ENCODE measurements at places on chromosomes 3 and 15.
A peak's percentile ranks its signal among the peaks of the same experiment; 100 is the strongest.

- no peak for DNase-seq
Measured at GRCh38 chr3:122091602-122092295, 36.6 kb downstream of the CD86 start.

- DNase-seq = no peak
Measured at GRCh38 chr3:31960793-31961431, 20.1 kb downstream of the OSBPL10 start.

- DNase-seq = no peak
Measured at GRCh38 chr15:69568173-69569009, 115.8 kb downstream of the RPLP1 start.

- DNase-seq = no peak
Measured at GRCh38 chr3:13120928-13121552, 47.8 kb upstream of the IQSEC1 start.

GRCh38 chr3:127221037-127221436 lies 28.1 kb downstream of the PRR23E start:
- DNase-seq = no peak

GRCh38 chr15:52651868-52652267 lies 27.3 kb downstream of the ATOSA start:
- DNase-seq = peak; percentile 4

DNA sequence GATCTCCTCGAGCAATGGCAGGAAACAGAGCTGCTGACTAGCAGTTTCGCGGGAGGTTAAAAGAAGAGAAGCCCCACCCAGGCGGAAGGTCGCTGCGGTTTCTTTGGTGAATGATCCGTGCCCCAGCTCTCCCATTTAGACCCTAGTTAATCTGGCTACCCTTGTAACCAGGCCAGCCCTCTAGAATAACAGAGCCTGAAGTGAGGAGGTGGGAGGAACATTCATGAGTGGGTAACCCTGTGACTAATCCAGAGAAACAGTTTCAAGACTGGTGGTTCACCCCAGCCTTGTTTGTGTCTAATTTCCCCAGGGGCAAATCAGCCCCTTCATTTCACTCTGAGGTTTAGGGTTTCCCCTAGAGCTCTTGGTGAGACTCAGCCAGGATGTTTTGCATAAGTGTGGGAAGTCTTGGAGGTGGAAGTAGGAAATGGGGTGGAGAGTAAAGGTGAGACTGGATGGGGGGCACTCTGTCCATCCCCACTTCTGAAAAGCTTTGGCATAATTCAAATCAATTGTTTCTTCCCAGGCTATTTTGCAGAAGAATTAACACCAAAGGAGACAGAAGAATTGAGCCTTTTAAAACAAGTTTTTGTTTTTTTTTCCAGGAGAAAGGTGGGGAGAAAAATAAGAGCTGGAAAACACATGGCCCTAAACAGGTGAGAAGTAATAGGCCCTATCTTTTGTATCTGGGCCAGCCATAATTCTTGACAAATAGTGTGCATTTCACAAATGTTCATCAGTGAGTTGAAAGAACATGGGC lies 303.1 kb downstream of the RPLP1 start:
- peak; percentile 84 for DNase-seq

GRCh38 chr3:122003112-122003511 lies 18.9 kb downstream of the ILDR1 start:
- no peak for DNase-seq

DNA sequence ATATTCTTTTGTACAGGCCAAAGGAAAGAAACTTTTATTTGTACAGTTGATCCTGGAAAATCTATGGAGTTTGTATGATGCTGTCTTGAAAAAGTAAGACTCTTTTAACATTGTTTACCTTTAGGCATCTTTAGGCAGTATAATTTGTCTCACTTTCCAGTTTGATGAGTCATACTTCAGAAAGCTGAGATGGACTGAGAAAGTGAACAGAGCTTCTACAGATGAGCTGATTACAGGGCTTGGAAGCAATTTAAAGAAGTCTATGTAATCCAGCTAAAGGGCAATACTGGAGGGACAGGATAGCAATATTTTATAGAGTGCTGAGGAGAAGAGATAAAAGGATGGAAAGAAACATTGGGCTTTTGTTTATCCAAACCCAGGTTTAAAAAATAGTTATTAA lies 123.5 kb upstream of the GOLGA6L4 start:
- no peak for DNase-seq

Data from CD4-positive, alpha-beta T cell (primary cell).